ENCODE measurements at places on chromosomes 6 and 20.
A peak's percentile ranks its signal among the peaks of the same experiment; 100 is the strongest.

- DNase-seq: no peak
These were observed 11.0 kb upstream of the CFAP206 start for GRCh38 chr6:87396595-87397392.

GRCh38 chr6:123352279-123352678 is 284.5 kb downstream of the TRDN start:
- DNase-seq: no peak

- DNase-seq: no peak
These were observed 107.4 kb downstream of the TFAP2A start for GRCh38 chr6:10307476-10307875.

DNA sequence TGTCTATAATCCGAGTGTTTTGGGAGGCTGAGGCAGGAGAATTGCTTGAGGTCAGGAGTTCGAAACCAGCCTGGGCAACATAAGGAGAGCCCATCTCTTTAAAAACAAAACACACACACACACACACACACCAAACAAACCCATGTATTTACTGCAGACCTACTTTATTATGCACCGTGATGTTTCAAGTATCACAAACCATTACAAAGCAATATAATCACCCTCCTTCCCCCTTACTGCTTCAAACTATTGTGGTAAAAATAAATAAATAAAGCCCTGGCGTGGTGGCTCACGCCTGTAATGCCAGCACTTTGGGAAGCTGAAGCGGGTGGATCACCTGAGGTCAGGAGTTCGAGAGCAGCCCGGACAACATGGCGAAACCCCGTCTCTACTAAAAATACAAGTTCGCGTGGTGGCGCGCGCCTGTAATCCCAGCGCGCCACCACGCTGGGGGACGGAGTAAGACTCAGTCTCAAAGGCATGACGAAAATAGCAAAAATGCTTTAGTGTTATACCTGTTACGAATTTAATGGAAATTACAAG is 1.5 kb downstream of the TBCC start:
- no peak for DNase-seq

DNA sequence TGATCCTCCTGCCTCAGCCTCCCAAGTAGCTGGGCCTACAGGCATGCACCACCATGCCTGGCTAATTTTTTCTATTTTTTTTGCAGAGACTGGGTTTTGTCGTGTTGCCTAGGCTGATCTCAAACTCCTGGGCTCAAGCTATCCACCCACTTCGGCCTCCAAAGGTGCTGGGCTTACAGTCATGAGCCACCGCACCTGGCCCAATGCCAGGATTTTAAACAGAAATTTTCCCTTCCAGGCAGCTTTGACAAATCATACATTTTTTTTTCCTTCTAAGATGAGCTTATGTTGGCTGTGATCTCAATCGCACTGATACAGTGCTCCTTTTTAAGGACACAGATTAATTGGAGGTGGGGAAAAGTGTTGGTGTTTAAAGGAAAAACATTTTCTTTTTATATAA is 73.2 kb upstream of the CD2AP start:
- no peak for DNase-seq

DNA sequence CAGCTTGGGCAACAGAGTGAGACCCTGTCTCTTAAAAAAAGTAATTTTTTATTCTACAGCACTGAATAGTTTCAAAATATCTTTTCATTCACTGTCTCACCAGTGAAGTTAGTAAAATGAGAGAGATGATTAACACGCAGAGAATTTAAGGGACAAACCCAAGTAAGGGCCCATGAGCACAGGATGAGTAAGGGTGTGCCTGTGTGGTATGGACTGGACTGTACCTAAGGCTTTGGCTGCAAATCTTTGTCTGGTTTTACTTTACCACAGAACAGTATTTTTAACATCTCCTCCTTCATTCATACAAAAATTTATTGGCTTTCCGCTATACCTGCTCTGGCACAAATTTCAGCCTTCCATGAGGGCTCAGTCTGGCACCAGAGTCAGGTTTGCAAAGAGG is 433.3 kb downstream of the UTRN start:
- no peak for DNase-seq

DNA sequence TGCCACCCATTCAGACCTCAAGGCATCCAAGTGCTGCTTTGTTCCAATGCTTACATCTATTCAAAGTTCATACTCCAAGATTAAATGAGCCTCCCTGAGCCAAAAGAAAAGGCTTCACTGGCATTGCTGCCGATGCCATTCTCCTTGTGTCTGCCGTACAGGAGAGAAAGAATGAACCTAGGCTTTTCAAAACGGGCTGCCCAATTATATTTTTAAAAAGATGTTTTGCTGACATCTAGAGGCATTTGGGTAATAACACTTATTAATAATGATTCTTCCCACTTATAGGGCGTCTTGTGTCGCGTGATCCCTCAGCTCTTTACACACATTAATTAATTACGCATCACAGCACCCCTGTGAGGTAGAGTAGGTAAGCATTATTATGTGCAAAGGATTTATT is 545.6 kb downstream of the PKHD1 start:
- no peak for DNase-seq

GRCh38 chr20:33894798-33895197 is 83.7 kb downstream of the CHMP4B start:
- no peak for DNase-seq

GRCh38 chr20:56249244-56249955 is 868 bp downstream of the MC3R start:
- DNase-seq: no peak

DNA sequence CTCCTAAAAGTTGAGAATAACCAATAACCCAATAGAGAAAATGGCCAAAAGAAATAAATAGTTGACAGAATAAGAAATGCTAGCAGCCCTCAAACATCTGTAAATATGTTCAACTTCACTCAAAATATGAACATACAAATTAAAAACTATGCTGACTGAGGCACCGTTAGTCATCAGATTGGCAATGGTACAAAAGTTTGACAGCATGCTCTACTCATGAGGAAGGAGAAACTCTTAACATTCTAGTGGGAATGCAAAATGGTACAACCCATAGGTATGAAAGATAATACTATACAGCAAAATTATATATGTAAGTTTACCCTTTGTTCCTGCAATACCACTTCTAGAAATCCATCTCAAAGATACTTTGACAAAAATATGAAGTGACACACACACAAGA is 1.6 kb upstream of the ZSCAN12 start:
- DNase-seq: no peak

- peak; percentile 56 for DNase-seq
These were observed 175.6 kb upstream of the PDE7B start for GRCh38 chr6:135675862-135676261.

- no peak for DNase-seq
These were observed 38.2 kb downstream of the PMEPA1 start for GRCh38 chr20:57671662-57672061.
